ENCODE measurements at places on chromosomes 12 and 14.

DNA sequence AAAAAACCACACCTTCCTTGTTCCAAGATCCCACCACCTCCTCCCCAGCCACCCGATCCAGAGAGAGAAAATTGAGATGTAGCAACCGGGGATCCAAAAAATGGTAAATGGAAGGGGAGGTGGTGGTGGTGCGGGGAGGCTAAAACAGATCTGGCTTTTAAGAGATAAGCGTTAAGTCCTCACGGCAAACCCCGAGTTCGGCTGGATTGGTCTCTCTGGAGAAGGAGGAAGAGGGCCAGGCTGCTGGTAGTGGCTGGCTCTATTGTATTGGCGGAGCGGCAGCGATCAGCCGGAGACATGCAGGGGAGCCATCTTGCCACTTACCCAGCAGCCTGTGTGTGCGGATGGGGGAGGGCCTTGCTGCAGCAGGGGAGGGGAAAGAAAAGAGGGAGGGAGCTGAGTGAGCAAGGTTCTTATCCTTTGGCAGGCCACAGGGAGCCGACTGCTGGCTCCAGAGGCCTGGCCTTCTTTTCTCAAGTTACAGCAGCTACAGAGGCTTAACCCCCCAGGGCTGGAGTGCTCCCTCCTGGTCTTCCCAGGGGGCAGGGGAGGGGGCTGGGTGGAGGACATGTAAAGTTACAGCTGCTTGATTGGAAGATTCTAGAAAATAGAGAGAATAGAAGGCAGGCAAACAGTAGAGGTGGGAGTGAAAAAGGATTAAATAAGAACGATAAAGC, 14.1 kb upstream of the CDH24 start:
- peak; percentile 71 for DNase-seq
- peaks cover 8% of the 10 kb centered on the region for H3K36me3 ChIP-seq
- peak overlapping the region; percentile 97 for H3K27ac ChIP-seq
- no peaks in the 10 kb centered on the region for H3K27me3 ChIP-seq

GRCh38 chr14:91164676-91165075, 50.8 kb downstream of the DGLUCY start:
- no peak overlapping the region for H3K27ac ChIP-seq
- peaks cover 1% of the 10 kb centered on the region for H3K4me1 ChIP-seq
- no peak for DNase-seq
- H3K27me3 ChIP-seq, result no peaks in the 10 kb centered on the region
- H3K4me3 ChIP-seq, result no peak overlapping the region

GRCh38 chr14:34742270-34743115, 28.1 kb upstream of the CFL2 start:
- peak overlapping the region; percentile 31 for H3K27ac ChIP-seq
- H3K4me3 ChIP-seq, result no peak overlapping the region
- DNase-seq, result no peak
- H3K36me3 ChIP-seq, result no peaks in the 10 kb centered on the region
- H3K27me3 ChIP-seq, result no peaks in the 10 kb centered on the region

- no peak overlapping the region for H3K4me3 ChIP-seq
- no peaks in the 10 kb centered on the region for H3K36me3 ChIP-seq
- H3K4me1 ChIP-seq, result no peaks in the 10 kb centered on the region
- no peak overlapping the region for H3K27ac ChIP-seq
- peaks cover 2% of the 10 kb centered on the region for H3K27me3 ChIP-seq
- DNase-seq, result no peak
These were observed 8.8 kb downstream of the SERPINA1 start for GRCh38 chr14:94379291-94380224.
